CD4-positive, CD25-positive, alpha-beta regulatory T cell (primary cell): ENCODE measurements at places on chromosomes 1 and 21. TPM values are rescaled to one million over a fixed set of nuclear protein-coding genes. Genes with fewer than 3 reads are reported as not detected.
A peak's percentile ranks its signal among the peaks of the same experiment; 100 is the strongest.

DNA sequence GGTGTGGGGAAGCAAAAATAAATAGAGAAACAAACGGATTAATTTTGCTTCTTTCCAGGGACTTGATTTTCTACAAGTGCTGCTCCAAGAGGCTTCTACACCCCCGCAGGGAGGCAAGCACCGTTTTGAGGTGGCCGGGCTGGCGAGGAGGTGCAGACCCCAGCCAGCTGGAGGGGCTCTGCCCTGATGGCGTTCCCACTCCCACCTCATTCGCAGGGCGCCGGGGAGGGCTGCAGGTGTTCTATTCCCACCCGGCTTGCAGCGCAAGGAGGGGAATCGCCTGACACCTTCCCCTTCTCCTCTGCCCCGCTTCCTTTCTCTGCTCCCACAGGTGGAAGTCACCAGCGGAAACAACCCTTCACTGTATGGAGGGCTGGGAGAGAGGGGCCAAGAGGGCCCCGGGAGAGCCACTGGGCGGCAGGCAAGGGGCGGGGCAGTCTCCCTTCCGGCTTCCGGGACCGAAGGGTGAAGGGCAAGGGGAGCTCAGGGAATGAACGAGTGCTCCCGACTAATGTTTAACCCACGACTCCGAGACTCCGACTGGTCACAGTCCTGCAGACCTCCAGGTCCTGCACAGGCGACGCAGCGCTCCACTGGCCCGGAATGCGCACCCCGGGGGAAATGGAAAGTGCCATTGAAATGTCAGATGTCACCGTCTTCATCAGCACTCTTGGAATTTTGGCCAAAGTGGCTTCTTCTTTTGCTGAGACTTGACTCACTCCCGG, 29.1 kb downstream of the TEX35 start:
- peak; percentile 40 for DNase-seq

DNA sequence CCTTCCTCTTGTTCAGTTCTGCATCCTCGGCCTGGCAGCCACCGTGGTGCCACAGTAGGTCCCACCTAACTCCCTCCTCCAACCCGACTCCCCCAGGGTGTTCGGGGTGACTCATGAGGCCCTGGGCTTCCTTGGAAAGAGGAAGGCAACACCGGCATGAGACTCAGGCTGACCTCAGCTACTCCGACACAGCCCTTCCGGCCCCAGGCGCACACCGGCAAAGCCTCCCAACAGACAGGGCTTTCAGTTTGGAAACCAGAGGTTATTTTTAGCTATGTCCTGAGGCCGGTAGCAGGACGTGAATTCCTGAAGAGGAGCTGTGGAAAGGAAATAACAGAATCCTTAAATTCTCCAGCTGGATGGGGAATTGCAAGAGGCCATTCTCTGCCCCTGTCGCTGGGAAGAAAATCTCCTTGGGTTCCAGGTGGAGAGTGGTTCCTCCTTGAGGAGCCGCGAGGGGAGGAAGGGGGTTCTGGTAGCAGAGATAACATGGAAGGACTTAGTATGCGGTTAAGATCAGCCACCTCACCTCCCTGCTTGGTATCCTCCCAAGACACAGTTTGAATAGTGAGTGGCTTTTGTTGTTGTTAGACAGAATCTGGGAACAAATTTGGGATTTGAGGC, 24.4 kb downstream of the PLXNA2 start:
- DNase-seq = no peak

DNA sequence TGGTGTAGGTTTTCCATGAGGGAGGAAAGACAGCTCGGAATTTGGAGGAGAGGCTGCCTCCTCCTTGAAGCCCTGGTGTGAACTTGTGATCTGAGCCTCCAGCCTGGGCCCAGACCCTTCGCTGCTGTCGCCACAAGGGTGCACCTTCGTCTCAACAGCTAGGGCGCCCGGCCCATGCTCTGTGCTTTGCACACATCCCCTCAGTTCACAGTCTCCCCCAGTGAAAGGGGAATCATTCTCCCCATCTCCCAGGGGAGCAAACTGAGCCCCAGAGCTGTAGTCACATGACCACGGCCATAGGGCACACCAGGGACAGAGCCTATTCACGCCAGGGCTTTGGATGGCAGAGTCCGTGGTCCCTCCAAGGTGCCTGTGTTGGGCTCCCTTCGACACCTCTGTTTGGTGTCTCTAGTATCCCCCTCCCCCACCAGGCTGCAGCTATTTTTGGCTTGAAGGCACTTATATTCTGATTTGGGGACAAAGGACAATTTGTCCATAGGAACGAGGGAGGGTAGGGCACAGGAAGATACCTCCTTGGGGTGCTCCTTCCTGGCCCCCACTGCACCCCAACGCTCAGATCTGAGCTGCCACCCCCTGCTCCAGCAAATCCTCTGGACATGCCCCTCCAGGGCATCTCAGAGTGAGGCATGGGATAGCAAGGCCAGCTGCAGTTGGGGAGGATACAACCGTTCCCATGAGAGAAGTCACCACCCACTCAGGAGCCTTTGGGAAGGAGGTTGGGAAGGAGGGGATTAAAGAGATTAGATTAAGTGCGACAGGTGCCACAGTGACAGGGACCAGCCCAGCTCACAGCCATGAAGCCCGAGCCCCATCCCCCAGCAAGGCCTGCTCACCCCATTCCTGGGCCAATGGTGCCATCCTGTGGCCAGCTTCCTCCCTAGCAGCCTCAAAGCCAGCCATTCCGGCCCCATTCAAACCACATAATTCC, 15.7 kb downstream of the MATN1 start:
- DNase-seq = peak; percentile 42

DNA sequence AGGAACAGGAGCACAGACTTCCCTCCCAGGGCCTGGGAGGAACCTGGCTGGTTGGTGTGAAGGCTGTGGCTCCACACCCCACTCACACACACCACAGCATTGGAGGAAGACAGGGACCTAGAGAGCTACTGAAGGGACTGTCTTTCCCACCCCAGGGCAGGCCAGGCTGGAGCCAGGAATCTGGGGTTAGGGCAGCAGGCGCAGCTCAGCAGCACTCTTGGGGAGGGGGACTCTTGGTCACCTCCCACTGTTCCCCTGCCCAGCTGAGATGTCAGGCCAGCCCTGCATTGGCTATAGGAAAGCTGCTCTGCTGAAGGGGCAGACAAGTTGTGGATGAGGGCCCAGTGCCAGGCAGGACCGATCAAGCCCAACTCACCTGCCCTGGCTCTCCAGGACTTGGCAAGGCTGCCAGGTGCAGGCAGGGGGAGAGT, 1.6 kb upstream of the PLEKHA6 start:
- no peak for DNase-seq

DNA sequence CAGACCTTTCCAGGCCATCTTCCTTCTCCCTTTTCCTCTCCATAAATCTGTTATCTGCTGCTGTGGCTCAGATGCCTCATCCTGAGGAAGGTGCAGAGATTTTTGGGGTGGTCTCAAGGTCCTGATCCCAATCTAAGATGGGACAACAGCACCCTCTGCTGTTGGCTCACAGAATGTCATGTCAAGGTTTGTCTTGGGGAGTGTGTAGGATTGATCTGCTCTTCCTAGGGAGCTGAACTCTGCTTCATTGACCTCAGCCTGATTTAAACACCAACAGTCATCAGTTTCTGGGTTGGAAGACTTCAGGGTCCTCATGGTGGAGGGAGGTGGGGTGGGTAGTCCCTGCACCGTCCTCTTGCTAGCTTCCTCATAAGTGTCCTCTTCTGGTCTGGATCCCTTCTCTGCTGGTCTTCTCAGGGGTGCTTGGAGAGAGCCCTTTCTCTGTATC, 62.8 kb upstream of the LAX1 start:
- DNase-seq = peak; percentile 48

- no peak for DNase-seq
These were observed 247.3 kb downstream of the FOXD2 start for GRCh38 chr1:47684964-47685762.

Gene IL22RA1
- not detected for total RNA-seq

Gene PDZK1IP1
- total RNA-seq = 0.94 TPM
